ENCODE measurements at places on chromosomes 4 and X.

- DNase-seq, result no peak
These were observed 28.8 kb downstream of the AMELX start for GRCh38 chrX:11321986-11322385.

GRCh38 chr4:159413306-159413943 lies 310.5 kb downstream of the RAPGEF2 start:
- no peak for DNase-seq

- no peak for DNase-seq
These were observed at the start of gene SFRP2 for GRCh38 chr4:153788413-153789276. TSS of gene SFRP2 (minus strand) at chr4:153789083. CDS start at chr4:153788835, 248 bp downstream.

DNA sequence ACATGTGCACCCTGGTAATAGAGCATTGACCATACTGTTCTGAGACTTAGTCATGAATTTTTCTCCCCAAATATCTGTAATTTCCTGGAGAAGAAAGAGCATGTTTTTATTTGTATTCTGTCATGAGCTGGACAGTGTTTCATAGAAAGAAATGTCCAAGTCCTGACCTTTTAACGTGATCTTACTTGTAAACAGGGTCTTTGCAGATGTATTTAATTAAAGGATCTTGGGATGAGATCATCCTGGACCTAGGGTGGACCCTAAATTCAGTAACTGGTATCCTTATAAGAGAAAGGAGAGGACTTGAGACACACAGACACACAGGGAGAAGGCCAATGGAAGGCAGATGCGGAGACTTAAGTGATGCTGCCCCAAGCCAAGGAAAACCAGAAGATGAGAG lies 3.6 kb downstream of the ADGRA3 start:
- no peak for DNase-seq

DNA sequence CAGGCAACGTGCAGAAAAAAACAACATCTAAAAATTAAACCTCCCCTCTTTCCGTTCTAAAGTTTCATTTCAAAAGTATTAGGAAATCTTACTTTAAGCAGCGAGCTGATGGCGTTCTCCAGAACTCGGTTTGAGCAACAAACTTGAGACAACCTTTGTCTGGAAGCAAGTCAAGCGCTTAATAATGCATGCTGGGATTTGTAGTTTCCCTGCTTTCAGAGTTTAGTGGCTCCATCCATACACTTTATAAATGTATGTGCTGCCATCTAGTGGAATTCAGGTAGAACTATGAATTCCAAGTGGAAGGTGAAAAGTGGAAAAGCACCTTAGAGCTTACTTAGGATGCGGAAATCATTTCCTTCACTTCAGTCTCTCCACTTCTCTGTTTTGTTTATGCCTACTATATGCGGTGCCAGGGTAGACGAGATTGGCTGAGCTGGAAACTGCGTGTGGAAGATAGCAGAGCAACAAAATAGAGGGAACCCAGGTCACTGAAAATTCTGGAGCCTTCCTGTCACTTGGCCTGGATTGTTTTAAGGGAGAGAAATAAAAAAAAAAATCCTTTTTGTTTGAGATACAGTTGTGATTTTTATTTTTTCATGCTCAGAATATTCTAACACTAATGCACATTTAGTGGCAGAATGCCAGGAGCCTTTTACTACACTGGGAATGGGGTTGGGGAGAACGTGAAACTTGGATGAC lies at the start of gene BDH2:
Gene BDH2 (minus strand): TSS at position 144 of the 702 bp plus-strand sequence. CDS start 3,580 bp downstream, outside the sequence.
- no peak for DNase-seq

DNA sequence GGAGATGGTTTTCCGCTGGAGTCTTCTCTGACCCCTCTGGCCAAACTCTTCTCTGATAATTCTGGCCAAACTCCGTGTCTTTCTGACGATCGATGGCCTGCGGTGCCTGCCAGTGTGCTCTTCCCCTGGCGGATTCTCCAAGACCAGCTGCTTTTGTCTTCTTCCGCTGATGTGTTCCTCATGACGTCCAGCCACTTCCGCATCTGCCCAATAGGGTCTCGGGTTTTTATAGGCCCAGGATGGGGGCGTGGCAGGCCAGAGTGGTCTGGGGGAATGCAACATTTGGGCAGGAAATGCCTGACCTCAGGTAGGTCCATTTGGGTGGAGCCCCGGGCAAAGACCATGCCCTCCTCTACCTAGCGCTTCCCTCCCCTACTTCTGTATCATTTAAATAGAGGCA lies 1542.1 kb downstream of the STIM2 start:
- DNase-seq, result no peak

DNA sequence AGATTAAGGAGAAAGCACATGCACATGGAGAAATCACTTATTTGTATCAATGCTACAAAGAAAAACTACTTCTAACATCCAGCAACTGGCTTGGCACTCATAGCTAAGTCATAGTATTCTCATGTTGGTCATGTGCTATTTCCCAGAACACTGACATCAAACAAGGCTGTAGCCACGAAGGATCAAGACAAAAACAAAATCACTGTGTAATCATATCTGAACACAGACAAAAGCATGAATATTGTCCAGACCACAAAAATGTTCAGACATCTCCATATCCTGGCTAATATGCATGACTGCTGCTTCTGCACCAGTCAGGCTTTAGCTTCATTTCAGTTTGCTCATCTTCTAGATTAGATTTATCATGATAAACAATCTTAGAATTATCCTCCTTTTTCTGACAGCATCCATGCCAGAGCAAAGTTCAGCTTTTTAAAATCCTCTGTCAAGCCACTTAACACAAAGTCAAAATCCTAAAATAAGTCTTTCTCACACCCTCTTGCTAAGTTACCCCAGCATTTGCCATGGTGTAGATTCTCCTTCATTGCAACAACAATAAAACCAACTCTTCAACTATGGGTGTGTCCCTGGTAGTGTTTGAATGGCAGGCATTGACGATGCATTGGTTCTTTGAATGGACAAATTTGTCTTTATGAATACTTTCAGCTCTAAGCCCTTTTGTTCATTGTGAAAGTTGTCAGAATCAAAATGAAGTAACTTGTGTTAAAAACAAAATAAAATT lies 39.1 kb upstream of the NPFFR2 start:
- DNase-seq, result no peak

GRCh38 chrX:127276326-127276725 lies 456.8 kb downstream of the PRR32 start:
- DNase-seq, result no peak

DNA sequence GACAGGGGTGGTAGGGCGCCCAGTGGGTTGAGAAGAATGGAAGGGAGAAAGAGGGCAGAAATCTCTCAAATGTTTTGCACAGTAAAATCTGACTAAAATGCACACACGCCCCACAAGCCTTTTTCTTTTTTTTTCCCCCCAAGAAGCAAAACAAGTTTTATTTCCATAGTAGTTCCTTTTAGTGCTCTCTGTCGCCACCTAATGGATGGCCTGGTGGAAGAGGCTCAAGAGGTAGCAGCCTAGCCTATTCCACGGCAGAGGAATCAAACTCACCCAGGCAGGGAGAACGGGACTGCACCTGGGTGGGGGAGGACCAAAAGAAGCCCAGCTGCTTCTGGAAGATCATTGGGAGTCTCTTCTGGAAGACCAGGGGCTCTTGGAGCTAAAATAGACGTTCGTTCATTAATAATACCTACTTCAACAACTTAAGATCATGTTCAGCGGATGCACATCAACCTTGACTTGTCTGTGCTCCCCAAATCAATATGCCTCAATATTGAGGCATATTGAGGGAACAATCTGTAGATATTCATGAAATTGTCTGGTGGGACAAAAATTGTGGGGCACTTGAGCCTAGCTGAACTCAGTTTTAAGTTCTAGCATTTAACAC lies 31.6 kb upstream of the IRAK1 start:
- peak; percentile 36 for DNase-seq
